ENCODE measurements at places on chromosomes 3 and 15. TPM values are rescaled to one million over a fixed set of nuclear protein-coding genes. Genes with fewer than 3 reads are reported as not detected.

- DNase-seq: no peak
These were observed 51.0 kb upstream of the SLCO2A1 start for GRCh38 chr3:134080761-134081160.

GRCh38 chr3:177665122-177665808 lies 468.0 kb upstream of the TBL1XR1 start:
- DNase-seq: no peak

- DNase-seq: no peak
These were observed 529.5 kb upstream of the TGFBR2 start for GRCh38 chr3:30076899-30077298.

DNA sequence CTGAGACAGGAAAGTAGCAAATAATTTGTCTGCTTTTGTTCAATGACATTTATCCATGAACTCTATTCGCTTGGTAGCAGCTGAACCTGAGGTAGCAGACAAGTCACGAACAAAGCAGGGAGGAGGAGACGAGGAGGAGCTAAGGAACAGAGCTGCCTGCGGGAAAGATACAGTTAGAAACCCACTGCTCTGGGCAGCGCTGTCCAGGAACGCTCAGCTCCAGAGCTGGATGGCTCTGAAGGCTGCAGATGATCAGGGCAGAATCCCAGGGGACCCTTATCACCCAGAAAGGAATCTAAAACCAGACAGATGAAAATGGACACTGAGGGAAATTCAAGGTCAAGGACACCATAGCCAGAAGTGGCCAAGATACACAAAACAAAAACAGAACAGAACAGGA lies 257.8 kb downstream of the CD47 start:
- no peak for DNase-seq

- DNase-seq: no peak
These were observed 281.2 kb upstream of the DPH6 start for GRCh38 chr15:35827141-35827540.

GRCh38 chr15:53786401-53786800 lies 26.9 kb upstream of the WDR72 start:
- no peak for DNase-seq

- DNase-seq: no peak
These were observed 2.9 kb upstream of the RASGRF1 start for GRCh38 chr15:79093352-79093935.

GRCh38 chr3:177441813-177442646 lies 244.7 kb upstream of the TBL1XR1 start:
- DNase-seq: no peak

- peak; percentile 66 for DNase-seq
These were observed 23.8 kb downstream of the CXCR6 start for GRCh38 chr3:45966950-45967640.

GRCh38 chr3:147616998-147617619 lies 207.9 kb downstream of the ZIC1 start:
- DNase-seq: no peak

The SEC22C gene
- total RNA-seq: 24.3 TPM

The NLGN1 gene
- 10.5 TPM for total RNA-seq

The COL6A5 gene
- not detected for total RNA-seq

The CAND2 gene
- total RNA-seq: 69.2 TPM

The FBN1 gene
- total RNA-seq: 27.6 TPM

The GPR171 gene
- total RNA-seq: 0.15 TPM

The GNB4 gene
- total RNA-seq: 16.3 TPM
